Hippocampal formation (tissue), 2 donors: ENCODE measurements at places on chromosomes 13 and 19.

- DNase-seq: no peak
These were observed 7.4 kb upstream of the OXGR1 start for GRCh38 chr13:97001636-97002035.

GRCh38 chr19:19276386-19276785 lies 3.3 kb upstream of the TM6SF2 start:
- DNase-seq: no peak

GRCh38 chr19:34241513-34242337 lies 12.6 kb upstream of the GARRE1 start:
- DNase-seq: no peak

DNA sequence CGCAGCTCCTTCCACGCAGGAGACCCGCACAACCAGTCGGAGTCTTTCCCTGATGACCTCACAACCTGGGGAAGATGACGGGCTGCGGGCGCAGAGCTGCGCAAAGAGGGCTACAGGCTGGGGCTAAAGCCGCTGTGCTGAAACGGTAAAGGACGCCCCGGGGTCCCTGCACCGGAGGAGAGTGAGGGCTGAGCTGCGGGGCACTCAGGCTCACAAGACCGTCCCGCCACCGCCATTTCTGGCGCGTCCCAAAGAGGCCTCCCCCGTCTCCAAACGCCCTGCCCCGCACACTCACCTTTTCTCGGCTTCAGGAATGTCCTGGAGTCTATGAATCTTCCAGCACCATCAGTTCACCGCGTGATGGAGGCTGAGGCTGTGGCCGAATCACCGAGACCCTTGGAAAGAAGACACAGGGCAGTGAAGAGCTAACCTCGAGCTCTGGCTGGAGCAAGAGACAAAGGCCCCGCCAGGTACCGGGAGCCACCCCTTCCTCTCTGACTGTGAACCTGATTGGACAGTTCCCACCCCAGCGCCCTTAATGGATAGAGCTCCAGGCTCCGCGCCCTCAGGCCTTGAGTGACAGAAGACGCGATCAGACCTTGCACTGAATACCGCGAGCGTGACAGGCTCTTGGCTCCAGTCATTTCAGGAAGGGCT lies 41.8 kb upstream of the ZNF429 start:
- no peak for DNase-seq

DNA sequence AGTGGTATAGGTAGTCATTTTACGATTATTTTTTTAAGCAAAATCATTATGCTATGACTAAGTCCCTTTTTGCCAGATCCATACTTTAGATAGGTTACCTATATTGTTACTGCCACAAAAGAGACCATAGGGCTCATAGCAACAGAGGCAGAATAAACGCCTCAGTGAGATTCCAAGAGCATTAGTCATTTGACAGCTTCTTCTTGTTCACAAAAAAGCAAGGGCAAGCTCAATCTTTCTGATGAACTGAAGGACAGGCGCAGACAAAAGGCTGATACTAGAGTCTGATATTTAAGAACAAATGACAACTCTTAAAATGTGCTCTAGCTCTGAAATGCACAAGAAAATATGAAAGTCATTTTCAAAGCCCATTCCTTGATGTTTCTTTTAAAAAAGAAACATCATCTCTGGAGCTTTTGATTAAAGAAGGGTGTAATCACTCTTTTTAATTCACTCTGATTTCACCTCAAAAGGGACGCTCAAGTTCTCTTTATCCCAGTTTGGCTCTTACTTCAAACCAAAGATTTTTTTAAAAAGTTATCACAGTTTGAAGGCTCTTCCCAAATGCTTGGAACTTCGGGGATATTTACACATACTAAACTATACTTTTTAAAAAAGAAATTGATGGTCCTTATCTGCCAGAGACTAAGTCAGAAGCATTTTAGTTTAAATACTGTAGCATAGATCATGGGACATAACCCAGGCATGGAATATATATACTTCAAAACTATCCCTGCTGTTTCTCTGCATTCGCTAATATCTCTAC lies 187.2 kb downstream of the EFNB2 start:
- DNase-seq: no peak

DNA sequence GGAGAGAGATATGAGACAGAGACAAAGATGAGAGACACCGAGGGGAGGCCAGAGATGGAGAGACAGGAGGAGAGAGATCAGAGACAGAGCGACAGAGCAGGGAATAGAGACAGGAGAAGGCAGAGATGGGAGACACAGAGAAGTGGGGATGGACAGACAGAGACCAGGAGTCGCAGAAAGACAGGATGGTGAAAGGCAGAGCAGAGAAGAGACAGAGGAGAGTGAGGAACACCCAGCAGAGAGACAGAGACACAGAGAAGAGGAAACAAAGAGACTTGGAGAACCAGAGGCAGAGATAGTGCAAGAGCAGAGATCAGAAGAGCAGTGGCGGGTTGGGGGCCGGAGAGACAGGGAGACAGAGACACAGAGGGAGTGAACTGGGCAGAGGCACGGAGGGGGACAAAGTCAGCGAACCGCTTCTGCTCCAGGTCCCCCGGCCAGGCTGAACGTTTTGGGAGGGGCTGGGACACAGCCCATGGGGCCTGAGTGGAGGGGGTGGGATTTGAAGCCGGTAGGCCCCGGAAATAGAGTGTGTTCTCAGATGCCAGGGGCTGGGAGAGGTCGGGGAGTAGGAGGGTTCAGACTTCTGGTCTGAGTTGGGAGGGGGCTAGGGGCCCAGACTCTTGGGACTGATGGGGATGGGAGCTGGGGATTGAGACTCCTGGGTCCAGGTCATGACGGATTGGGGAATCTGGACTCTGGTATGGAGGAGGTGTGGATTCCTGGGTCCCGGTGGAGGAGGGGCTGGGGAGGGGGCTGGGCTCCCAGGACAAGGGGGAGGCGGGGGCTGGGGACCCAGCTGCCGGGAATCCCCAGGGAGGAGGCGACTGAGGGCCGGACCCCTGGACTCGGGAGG lies 654 bp downstream of the ZNF579 start:
- no peak for DNase-seq
